Mesothelial cell of epicardium (in vitro differentiated cells): ENCODE measurements at places on chromosomes 13 and 19.
A peak's percentile ranks its signal among the peaks of the same experiment; 100 is the strongest.

GRCh38 chr13:33745370-33746324 is 72.3 kb upstream of the RFC3 start:
- H3K4me1 ChIP-seq, result peaks cover 4% of the 10 kb centered on the region
- no peak overlapping the region for H3K27ac ChIP-seq
- no peak overlapping the region for H3K4me3 ChIP-seq
- H3K27me3 ChIP-seq, result no peaks in the 10 kb centered on the region
- no peaks in the 10 kb centered on the region for H3K36me3 ChIP-seq
- no peak for DNase-seq

- H3K4me1 ChIP-seq, result peaks cover 36% of the 10 kb centered on the region
- peak overlapping the region; percentile 99 for H3K27ac ChIP-seq
- H3K36me3 ChIP-seq, result peaks cover 15% of the 10 kb centered on the region
- H3K4me3 ChIP-seq, result peak overlapping the region; percentile 89
- no peaks in the 10 kb centered on the region for H3K27me3 ChIP-seq
These were observed 63.1 kb downstream of the SERP2 start for GRCh38 chr13:44436589-44437337.

GRCh38 chr13:39970177-39970846 is 314.9 kb downstream of the COG6 start:
- no peak overlapping the region for H3K27ac ChIP-seq
- no peaks in the 10 kb centered on the region for H3K4me1 ChIP-seq

DNA sequence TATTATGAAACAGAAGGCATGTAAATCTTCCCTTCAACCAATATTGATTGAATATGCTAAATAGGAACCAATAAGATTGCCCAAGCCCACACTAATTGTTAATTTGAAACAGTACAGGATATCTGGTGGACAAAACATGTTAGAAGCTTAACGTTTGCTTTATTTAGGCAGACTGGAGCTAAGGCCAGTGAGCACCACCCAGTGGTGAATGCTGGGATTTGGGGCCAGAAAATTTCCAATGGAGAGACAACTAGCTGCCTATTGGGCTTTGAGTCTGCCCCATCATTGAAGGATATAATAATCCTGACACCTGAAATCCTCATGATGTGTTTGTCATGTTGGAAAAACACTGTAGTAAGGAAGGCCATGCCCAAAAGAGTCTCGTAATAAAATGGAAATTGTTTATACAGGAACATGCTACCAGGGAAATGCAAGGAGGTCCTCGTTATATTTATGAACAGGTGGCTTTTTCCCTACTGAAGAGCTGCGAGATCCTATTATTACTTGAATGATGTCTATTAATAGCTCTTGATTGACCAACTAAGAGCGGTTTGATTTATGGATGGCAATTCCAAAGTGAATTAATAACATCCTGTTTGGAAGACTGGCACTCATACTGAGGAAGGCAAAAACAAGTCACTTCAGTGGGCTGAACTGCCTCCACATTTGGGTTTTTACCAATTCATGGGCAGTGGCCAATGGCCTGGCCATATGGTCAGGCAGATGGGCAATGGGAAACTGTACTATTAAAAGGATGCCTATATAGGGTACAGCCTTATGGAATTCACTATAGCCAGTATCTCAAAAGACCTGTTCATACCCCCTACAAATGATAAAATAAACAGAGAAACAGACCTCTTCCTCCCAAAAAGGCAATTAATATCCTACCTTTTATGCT is 8.7 kb downstream of the SIGLECL1 start:
- H3K4me1 ChIP-seq, result no peaks in the 10 kb centered on the region
- no peak overlapping the region for H3K27ac ChIP-seq
- DNase-seq, result no peak
